Neuronal stem cell (in vitro differentiated cells): ENCODE measurements at places on chromosomes 1 and 21.
A peak's percentile ranks its signal among the peaks of the same experiment; 100 is the strongest.

- no peak for DNase-seq
Observed at GRCh38 chr1:9013819-9014218, 12.4 kb downstream of the SLC2A7 start.

GRCh38 chr1:158185770-158186169 lies 5.1 kb downstream of the CD1D start:
- DNase-seq: no peak

DNA sequence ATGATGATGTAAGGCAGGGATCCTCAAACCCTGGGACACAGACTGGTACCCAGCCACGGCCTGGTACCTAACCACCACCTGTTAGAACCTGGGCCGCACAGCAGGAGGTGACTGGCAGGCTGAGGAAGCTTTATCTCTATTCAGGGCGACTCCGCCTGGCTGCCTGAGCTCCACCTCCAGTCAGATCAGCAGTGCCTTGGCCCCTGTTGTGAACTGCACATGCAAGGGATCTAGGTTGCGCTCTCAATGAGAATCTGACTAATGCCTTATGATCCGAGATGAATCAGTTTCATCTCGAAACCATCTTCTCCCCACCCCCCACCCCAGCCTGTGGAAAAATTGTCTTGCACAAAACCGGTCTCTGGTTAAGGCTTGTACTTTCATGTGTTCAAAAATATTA lies 4.2 kb downstream of the RNPC3 start:
- DNase-seq: no peak

DNA sequence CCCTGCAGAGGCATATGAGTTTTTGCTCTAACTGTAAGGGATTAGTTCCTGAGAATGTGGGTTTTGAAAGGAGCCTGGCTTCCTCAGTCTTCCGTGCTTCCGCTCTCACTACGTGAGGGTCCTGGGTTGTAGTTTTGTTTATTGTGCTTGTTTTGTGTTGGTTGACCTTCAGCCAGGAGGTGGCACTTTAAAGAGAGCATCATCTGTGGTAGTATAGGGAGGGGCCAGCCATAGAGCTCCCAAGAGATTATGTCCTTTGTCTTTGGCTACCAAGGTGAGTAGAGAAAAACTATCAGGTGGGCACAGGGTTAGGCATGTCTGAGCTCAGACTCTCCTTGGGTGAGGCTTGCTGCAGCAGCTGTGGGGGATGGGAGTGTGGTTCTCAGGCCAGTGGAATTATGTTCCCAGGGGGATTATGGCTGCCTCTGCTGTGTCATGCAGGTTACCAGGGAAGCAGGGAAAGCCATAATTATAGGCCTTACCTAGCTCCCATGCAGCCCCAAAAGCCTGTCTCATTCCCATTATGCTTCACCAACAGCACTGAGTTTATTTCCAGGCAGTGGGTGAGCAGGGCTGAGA lies 23.5 kb downstream of the CYP4B1 start:
- no peak for DNase-seq

DNA sequence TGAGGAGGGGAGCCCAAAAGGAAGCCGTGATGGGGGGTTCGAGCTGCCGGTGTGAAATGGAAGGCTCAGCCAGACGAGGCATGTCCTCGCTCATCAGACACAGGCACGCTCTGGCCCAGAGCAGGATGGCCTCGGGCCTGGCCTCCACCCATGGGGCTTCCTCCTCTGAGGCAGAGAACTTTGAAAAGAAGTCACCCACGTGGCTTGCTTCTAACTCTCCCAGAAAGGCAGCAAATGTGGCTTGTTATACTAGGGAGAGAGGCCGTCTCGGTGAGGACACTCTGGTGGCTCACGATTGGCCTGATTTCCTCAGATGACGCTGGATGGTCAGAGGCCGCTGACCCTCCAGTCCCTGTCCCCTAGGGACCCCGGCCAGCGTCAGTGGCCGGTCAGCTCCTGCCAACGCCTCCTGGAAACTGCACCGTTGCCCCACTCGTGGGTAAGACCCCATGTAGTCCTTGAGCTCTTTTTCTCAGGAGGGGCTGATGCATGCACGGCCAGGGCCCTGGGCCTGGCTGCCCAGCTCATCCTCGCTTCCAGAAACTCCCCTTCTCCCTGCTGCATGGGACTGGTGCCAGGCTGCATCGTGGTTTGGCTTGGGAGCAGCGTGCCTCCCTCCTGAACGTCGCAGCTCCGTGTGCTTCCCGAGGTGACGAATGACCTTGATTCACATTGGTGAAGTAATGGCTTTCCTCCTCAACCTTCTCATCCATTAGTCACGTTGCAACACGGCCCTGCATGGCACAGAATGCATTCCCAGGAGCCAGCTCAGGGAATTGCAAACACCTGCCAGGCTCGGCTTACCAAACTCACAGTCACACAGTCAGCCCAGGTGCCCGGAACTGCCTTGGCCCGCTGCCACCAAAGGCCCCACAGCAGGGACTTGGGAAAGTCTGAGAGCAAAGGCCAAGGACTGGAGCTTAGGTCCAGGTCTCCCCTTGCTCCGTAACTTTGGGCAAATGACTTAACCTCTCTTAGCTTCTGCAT lies 58.8 kb downstream of the TOMM20 start:
- no peak for DNase-seq

GRCh38 chr1:228986093-228986904 lies 251.0 kb downstream of the RHOU start:
- DNase-seq: no peak

DNA sequence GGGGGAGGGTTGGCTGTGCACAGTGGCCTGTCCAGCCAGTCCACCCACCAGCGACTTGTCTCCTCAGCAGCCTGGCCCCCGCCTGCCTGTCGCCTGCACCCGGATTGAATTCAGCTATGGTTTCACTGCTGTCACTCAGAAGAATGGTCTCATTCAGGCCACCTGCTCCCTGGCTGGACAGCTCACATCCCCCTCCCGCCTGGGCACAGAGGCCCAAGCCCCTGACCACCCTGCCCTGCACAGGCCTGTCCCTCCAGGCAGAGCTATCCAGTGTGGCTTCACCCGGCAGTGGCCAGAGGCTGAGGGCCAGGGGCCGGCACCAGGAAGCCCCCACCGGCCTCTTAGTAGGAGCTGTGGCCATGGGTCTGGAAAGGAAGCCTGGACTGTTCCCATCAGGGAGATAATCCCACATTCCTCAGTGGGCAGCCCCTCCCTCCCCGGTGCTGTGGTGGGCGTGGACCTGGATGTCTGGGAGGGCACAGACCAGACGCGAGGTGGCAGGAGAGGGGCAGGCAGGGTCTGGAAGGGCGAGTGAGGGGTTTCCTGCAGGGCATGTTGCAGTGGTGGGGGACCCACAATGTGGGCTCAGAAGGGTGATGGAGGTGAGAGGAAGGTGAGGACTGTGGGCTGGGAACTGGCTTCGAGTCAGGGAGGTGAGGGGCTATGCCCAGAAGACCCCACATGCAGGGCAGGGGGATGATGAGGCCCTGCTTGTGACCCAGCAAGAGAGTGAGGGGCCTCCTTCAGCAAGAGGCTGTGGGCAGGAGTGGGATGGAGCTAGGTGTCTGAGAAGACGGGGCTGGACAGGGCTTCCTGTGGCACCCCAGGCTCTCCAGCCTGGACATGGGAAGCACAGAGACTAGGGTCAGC lies 30.4 kb downstream of the WNT9A start:
- DNase-seq: peak; percentile 61

DNA sequence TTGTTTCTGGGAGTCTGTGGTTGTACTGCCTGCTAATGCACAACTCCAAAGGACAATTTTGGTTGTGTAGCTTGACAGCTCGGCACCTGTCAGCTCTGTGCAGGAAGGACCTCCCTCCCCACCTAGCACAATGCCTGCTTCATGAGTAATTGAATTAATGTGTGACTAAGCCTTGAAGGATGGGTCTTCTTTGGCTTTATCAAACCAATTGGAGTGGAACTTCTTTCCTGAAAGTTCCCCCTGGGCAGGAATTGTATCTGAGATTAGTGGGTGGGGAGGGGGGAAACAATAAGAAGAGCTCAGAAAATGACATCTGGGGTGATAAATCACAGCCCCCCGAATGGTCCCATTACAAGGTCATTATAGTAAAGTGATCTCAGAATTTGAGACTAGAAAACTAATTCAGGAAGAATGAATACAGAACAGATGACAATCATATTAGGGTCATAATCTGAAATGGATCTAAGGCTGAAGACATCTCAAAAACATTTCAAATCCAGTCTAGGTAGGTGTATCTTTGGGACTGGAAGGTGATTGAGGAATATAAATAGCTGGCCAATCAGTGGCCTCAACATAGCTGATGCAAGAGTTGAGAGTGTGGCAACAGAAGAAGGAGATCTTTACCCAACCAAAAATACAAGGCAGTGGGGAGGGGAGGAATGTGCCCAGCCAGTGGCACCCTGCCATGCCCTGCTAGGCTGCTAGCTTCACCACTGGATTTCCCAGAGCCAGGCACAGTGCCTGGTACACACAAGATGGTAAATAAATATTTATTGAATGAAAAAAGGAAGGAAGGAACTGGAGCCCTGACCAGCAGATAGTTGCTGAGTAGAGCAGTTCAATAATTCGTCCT lies 10.1 kb upstream of the SESN2 start:
- peak; percentile 27 for DNase-seq

DNA sequence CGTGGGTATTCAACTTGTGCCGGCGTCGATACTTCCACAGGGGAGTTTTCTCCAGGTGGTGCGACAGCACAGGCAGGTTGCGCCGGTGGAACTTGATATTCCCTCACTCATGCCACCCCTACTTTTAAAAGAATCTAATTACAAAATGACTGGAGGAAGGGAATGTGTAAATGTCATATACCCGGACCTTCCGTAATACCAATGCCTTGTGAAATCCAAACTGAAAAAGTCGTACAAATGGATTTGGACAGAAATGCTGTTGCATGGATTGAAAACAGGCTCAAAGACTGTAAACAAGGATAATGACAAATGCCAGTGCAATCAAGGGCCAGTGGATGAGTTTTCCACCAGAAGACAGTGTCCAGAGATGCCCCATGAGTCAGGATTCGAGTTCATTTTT lies 235.3 kb upstream of the USP25 start:
- DNase-seq: no peak

GRCh38 chr1:221416723-221417122 lies 325.2 kb downstream of the DUSP10 start:
- DNase-seq: no peak

DNA sequence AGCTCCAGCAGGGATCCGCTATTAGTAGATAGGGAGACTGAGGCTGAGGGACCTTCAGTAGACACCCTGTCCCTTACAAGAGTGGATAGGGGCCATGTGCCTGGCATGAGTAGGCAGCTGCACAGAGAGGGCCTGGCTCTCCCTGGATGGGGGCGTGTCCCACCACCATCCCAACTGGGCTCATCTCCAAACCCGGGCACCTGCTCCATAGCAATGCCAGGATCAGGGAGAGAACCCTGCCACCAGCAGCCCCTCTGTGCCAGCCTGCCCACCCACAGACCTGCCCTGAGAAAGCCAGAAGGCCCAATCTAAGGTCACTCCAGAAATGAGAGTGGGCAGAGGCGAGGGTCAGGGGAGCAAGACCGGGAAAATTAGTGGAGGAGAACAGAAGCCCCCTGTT lies 121.3 kb downstream of the GRIK3 start:
- DNase-seq: no peak

- DNase-seq: no peak
Observed at GRCh38 chr1:44884746-44885145, 41.7 kb upstream of the PTCH2 start.

GRCh38 chr1:210475321-210475720 lies 146.6 kb downstream of the HHAT start:
- no peak for DNase-seq

DNA sequence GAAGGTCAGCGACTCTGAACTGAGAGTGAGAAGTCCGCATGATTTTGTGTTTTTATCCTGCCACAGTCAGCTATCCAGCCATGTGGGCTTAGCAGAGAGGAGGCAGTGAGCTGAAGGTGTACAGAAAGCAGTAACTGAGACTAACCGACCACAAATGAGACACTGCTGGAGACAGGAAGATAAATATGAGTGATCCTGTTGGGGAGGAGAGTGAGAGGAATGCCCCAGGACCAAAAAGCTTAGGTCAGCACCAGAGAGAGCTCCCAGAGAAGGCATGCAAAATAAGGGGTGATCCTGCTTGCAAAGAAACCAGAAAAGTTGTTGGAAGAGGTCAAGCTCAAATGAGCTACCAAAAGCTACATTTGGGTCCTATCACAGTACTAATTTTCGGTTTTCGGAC lies 63.7 kb downstream of the HLCS start:
- no peak for DNase-seq

DNA sequence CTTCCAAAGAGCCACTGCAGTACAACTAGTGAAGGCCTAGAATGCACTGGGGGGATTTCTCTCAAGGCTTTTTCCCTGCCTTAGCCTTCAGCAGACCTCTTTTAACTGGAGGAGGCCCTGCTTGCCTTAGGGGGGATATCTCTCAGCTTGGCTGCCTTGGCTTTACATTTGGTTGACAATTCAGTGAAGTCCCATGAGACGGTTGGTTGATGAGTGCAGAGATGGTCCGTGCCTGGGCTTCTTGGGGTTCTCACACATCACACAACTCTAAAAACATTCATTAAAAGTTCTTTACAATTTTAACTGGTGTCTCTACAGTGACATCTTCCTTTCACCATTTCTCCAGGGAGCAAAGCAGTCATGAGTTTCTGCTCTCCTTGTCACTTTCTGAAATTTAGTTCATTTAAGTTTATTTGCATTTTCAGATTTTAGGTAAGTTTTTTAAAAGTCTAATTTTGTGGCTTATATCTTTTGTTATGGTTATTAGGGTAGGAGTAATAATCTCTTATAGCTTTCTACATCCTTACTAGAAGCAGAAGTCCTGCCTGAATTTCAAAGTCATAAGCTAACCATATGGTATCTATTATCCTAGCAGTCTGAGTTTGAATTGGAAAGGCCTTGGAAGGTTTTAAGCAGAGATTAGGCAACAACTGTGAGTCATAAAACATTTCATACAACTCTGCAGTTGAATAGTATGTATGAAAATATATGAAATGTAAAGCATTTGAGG lies 487.6 kb downstream of the DPYD start:
- no peak for DNase-seq

GRCh38 chr1:52706941-52707926 lies 9.1 kb upstream of the COA7 start:
- DNase-seq: no peak

- DNase-seq: no peak
Observed at GRCh38 chr1:200486634-200487033, 76.8 kb upstream of the ZNF281 start.

GRCh38 chr1:31381394-31382294 lies 8.8 kb upstream of the FABP3 start:
- DNase-seq: no peak

GRCh38 chr1:211654838-211655787 lies 20.3 kb downstream of the NEK2 start:
- DNase-seq: peak; percentile 79

DNA sequence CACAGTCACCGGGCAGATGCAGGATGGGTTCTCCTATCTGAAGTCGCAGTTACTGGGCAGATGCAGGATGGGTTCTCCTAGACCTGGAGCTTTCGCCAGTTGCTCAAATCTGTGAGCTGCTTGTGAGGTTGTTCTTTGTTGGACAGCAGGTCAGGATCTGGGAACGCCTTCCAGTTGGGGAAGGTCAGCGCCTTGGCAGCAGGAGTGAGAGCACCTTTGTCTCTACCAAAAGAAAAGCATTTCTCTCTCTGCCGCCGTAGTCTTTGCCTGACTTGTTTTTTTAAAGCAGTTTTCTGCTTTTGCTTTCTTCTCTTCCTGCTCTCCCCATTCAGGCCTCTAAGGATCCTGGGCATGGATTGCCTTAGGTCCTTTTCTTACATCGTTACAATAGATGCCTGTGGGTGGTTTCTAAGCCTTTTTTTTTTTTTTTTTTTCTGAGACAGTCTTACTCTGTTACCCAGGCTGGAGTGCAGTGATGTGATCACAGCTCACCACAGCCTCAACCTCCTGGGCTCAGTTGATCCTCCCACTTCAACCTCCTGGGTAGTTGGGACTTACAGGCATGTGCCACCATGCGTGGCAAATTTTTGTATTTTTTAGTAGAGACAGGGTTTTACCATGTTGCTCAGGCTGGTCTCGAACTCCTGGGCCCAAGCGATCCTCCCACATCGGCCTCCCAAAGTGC lies 15.7 kb downstream of the PEX14 start:
- peak; percentile 58 for DNase-seq
